ENCODE measurements at places on chromosomes 12 and 14.
A peak's percentile ranks its signal among the peaks of the same experiment; 100 is the strongest.

DNA sequence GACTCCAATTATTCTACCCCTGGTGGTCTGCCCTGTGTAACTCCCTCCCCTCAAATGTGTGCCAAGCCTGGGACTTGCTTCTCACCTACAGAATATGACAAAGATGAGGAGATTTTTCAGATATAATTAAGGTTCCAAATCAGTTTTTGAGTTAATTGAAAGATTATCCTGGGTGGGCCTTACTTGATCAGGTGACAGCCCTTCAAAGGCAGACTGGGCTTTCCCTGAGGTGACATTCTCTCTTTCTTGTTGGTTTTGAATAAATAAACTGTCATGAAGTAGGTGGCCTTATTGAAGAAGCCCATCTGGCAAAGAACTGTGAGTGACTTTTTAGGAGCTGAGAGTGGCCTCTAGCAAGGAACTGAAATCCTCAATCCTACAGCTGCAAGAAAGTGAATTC lies 106.0 kb downstream of the BRMS1L start:
- DNase-seq: no peak

DNA sequence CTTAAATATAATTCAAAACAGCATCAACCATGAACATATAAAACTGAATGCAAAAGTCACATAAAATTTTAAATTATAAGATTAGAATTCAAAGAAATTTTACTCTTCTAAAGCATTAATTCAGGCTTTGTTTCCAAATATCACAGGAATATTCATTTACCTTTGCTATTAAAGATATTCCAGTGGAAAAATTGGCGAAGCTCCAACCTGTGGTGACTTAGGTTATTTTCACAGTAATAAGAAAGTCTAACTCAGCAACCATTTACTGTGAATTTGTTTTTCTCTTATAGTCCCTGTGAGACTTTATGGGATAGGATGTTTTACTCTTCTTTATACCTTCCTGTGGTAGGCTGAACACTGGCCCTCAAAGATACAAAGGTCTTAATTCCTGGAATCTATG lies 3.2 kb downstream of the WDR89 start:
- DNase-seq: no peak

DNA sequence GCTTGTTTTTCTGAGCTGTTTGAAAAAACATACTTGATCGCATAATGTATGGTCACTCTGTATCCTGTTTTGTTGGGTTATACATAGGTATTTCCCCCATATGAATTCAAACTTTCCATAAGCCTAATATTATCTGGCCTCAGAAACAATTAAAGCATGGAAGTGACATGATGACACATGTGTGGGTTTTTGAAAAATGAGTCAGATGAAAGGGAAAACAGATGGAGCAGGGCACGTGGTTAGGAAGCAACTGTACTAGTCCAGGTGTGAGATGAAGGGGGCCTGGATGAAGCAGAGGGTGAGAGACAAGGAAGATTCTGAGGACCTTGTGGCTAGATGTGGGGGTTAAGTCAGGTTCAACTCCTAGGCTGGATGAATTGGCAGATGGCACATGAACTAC lies 92.7 kb upstream of the DNM1L start:
- no peak for DNase-seq

DNA sequence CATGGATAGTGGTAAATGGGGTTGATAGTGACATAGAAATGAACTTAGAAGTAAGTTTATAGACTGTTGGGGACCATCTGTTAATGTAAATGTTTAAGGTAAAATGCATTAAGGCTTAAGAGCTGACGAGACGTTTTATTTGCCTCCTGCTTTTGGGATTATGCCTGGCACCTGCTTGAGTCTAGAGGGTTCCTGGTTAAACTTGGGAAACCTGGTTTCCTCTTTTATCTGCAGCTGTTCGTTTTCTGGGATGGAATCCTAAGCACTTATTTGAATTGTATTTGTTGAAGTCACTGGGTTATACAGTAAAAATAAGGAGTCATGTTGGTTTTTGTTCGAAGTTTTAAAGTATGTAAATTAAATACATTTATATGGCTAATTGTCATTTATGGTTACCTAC lies 914.7 kb downstream of the NRXN3 start:
- DNase-seq: no peak

DNA sequence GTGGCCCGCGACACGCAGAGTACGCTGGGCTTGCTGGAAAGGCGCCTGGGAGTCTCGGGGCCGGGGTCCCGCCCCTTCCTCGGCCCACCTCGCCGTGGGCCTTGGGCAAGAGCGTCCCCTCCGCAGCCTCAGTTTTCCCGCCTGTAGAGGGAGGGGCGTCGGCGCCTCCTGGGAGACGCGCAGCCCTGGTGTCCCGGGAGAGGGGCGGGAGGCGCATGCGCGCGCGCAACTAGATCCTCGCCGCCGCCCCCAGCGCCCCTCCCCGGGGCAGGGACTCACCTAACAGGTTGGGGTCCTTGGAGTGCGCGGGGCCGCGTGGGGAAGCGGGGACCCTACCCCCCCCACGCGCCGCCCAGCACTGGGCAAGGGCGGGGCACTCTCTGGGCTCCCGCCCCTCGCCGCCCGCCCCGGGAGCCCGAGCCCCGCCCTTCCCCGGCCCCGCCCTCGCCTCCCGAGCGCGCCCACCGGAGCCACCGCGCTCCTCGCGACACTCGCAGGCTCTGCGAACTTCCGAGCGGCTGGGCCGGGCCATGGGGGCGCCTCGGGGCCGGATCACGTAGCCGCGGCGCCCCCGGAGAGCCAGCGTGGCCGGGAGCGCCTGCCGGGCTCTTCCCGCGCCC lies at the start of gene KIF26A:
Gene KIF26A, plus strand, starts transcription at position 490 of the 620 bp plus-strand sequence. CDS start 136 bp downstream, outside the sequence.
- no peak for DNase-seq

DNA sequence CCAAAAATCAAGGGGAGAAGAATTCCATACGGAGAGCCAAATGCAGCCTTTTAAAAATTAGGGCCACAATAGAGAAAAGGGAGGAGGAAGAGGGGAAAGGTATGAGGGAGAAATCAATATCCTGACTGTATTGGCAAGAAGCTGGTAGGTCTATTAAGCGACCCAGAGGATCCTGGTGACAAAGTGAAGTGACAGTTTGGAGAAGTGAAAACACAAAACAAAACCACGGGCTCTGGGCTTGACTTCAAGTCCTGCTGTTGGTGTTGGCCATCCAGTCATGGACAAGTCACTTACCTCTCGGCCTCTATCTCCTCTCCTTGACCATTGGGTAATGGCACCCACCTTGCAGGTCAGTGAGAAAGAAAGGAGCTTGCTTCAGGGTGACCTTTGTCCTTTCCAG lies 47.0 kb upstream of the KCNA5 start:
- DNase-seq: no peak

DNA sequence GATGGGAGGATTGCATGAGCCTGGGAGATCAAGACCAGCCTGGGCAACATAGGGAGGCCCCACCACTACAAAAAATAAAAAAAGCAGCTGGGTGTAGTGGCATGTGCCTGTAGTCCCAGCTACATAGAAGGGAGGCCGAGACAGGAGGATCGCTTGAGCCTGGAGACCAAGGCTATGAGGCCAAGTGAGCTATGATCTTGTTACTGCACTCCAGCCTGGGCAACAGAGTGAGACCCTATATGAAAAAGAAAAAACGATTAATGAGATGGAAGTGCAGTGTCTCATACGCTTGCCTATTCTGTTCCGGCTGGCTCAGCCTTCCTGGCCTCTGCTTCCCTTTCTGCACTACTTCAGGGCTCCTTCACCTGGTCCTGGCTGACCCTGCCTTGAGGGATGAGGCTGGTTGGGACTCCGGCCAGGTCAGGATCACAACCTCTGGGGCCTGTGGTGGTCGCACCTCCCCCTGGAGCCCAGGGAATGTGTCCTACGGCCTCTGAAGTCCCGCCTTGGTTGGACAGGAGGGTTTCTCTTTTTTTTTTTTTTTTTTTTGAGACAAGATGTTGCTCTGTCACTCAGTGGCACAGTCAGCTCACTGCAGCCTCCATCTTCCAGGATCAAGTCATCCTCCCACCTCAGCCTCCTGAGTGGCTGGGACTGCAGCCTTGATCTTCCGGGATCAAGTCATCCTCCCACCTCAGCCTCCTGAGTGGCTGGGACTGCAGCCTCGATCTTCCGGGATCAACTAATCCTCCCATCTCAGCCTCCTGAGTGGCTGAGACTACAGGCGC lies 10.7 kb downstream of the TEDC1 start:
- no peak for DNase-seq

- DNase-seq: no peak
Observed at GRCh38 chr14:59585891-59586554, 9.4 kb upstream of the CCDC175 start.

GRCh38 chr14:99554184-99554583 lies 49.8 kb downstream of the CCDC85C start:
- peak; percentile 53 for DNase-seq

GRCh38 chr12:21614506-21614905 lies 9.9 kb upstream of the GYS2 start:
- no peak for DNase-seq

DNA sequence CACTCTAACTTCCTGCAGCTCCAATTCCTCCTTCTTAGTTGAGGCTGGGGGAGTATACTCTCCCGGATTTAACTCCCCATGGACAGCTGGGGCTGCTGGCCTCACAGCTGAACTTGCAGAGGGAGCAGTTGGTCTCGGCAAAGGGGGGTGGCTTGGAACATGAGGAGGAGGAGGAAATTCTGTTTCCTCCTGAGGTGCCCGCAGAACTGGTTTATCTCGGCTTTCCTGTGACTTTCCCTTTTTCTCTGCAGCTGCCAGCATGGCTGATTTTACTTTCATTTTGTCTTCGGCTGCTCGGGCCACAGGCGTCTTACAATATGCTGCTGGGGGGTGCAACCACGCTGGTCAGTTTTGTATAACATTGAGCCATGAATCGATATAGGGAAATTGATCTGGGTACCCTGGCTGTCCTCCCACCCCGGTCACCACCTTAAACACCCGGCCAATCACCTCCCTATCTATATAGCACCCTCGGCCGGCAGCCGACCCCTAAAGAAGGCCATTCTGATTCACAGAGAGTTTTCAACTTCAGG lies 1317.6 kb downstream of the TMEM121 start:
- no peak for DNase-seq

- no peak for DNase-seq
Observed at GRCh38 chr14:36279306-36280190, 40.9 kb downstream of the MBIP start.

DNA sequence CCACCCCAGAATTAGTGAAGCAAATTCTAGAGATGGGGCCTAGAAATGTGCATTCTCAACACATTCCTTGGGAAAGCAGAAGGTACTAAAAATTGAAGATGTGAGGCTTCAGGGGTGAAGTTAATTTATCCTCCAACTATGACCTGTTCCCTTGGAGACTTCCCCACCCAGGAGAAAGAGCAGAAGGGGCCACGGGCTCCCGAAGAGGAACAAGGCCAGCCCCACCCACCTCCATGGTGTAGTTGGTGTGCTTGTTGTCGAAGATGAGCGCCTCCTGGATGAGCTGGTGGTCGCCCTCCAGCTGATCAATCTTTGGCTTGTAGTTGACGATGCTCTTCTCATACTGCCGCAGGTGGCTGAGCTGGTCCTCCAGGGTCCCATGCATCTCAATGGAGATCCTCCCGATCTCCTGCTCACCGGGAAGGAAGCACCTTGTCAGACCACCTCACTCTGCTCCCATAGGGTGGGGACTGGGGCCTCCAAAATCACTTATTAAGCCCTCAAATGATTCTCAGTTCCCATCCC lies 87.8 kb upstream of the ZFP36L1 start:
- DNase-seq: no peak

- DNase-seq: no peak
Observed at GRCh38 chr12:4483885-4484823, 38.5 kb upstream of the FGF6 start.

DNA sequence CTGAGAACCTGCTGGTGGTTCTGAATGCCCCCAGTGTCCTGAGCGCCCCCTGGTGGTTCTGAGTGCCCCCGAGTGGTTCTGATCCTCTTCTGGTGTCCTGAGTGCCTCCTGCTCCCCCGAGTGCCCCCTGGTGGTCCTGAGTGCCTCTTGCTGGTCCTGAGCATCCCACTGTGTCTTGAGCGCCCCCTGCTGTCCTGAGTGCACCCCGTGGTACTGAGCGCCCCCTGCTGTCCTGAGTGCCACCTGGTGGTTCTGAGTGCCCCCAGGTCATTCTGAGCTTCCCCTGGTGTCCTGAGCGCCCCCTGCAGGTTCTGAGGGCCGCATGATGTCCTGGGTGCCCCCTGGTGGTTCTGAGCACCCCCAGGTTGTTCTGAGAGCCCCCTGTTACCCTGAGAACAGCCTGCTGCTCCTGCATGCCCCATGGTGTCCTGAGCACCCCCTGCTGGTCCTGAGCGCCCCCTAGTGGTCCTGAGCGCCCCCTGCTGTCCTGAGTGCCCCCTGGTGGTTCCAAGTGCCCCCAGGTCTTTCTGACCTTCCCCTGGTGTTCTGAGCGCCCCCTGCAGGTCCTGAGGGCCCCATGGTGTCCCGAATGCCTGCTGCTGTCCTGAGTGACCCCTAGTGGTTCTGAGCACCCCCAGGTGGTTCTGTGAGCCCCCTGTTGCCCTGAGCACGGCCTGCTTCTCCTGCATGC lies 1165.4 kb downstream of the TMEM121 start:
- DNase-seq: no peak

- DNase-seq: no peak
Observed at GRCh38 chr12:27319409-27319808, 13.2 kb upstream of the BMAL2 start.

DNA sequence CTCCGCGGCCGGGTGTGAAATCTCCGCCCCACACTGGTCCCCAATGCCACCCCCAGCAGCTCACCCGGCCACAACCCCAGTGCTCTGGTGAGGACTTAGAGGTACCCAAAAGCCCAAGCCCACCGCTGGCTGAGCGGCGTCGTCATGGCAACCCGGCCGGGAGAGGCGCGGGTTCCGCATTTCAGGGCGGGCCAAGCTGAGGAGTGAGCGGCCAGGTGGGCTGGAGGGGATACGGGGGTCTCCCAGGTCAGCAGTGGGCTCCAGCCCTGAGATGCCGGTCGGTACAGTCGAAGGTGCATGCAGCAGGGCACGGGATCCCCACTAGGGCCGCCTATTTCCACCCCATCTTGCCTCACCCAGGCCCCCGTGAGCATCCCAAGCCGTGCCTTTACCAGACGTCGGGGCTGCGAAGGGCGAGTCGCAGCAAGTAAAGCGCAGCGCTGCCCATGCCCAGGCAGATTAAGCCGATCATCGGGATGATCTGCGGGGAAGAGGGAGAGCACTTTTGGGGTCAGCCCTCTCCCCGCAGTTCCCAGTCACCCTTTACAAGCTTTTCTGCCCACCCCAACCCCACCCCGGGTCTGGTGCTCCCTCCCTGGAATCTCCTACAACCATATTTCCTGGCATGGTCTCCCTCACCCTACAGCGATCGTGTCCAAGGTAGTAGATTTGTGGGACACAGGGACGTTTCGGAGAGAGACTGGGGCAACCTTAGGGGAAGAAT lies 6.9 kb downstream of the SHMT2 start:
- DNase-seq: no peak

DNA sequence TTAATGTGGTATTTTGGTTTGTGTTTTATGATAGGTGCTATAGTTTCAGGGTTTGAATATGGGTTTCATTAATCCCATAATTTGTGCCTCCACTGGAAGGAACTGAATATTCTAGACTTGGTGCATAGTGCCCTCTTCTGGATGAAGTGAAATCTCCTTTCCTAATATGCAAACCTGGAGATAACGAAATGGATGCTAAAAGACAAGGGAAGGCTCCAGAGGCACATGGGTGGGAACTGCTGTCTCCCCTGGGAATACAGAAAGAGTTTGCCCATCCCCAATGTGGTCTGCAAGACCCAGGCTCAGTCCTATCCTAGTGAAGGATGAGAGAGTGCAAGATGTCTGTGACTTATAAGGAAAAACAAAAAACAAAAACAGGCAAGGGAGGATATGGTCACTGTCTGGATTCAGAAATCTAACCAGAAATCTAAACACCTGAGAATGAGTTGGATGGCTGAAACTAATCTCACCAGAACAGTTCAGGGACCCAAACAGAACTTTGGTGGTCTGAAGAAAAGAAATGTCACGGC lies 142.3 kb upstream of the TMPO start:
- DNase-seq: peak; percentile 0

GRCh38 chr14:36111822-36112583 lies 64.5 kb downstream of the PTCSC3 start:
- DNase-seq: no peak

All from substantia nigra (tissue), 51 donors.